ENCODE measurements at places on chromosomes 7 and 10. TPM values are rescaled to one million over a fixed set of nuclear protein-coding genes. Genes with fewer than 3 reads are reported as not detected.

The MOGAT3 gene
- total RNA-seq, result not detected

The MOSPD3 gene
- total RNA-seq, result 10.5 TPM

The PRKG1 gene
- not detected for total RNA-seq

The SORBS1 gene
- 0.42 TPM for total RNA-seq

The ZPBP gene
- not detected for total RNA-seq

The SLC25A13 gene
- total RNA-seq, result 29.1 TPM

The LRWD1 gene
- total RNA-seq, result 28.8 TPM

The LRRD1 gene
- total RNA-seq, result not detected

The IDI1 gene
- total RNA-seq, result 79.8 TPM

GRCh38 chr10:13106387-13107045, 6.6 kb downstream of the OPTN start:
- no peak overlapping the region for H3K4me3 ChIP-seq
- no peaks in the 10 kb centered on the region for H3K27me3 ChIP-seq
- H3K36me3 ChIP-seq, result peaks cover 39% of the 10 kb centered on the region
- no peak overlapping the region for H3K27ac ChIP-seq

- H3K4me3 ChIP-seq, result no peak overlapping the region
- H3K4me1 ChIP-seq, result peaks cover 6% of the 10 kb centered on the region
- no peak overlapping the region for H3K27ac ChIP-seq
- peaks cover 56% of the 10 kb centered on the region for H3K36me3 ChIP-seq
- DNase-seq, result no peak
- no peaks in the 10 kb centered on the region for H3K27me3 ChIP-seq
Observed at GRCh38 chr7:151366166-151366879, 24.7 kb downstream of the NUB1 start.

DNA sequence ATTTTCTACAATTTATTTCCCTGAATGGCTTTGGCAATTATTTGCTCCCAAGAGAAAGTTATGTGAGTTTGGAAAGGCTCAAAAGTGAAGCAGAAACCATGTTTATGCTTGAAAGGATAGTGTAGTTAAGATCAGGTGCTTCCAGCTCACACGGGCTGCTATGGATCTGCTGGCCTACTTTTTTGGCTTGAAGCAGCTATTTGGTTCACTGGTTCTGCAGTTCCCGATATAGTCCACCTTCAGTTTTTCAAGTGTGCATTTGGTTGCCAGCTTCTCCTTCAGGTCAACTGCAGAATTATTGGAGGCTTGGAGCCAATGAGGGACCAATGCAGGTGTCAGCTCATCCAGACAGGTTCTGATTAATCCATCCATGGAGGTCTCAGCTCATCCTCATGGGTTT, 484.3 kb upstream of the SEMA3A start:
- no peak overlapping the region for H3K27ac ChIP-seq
- no peak for DNase-seq
- no peaks in the 10 kb centered on the region for H3K27me3 ChIP-seq
- H3K36me3 ChIP-seq, result no peaks in the 10 kb centered on the region
- H3K4me3 ChIP-seq, result no peak overlapping the region
- no peaks in the 10 kb centered on the region for H3K4me1 ChIP-seq

- H3K27ac ChIP-seq, result no peak overlapping the region
- H3K27me3 ChIP-seq, result peaks cover 67% of the 10 kb centered on the region
- DNase-seq, result no peak
Observed at GRCh38 chr10:112960151-112960681, 10.2 kb downstream of the TCF7L2 start.

DNA sequence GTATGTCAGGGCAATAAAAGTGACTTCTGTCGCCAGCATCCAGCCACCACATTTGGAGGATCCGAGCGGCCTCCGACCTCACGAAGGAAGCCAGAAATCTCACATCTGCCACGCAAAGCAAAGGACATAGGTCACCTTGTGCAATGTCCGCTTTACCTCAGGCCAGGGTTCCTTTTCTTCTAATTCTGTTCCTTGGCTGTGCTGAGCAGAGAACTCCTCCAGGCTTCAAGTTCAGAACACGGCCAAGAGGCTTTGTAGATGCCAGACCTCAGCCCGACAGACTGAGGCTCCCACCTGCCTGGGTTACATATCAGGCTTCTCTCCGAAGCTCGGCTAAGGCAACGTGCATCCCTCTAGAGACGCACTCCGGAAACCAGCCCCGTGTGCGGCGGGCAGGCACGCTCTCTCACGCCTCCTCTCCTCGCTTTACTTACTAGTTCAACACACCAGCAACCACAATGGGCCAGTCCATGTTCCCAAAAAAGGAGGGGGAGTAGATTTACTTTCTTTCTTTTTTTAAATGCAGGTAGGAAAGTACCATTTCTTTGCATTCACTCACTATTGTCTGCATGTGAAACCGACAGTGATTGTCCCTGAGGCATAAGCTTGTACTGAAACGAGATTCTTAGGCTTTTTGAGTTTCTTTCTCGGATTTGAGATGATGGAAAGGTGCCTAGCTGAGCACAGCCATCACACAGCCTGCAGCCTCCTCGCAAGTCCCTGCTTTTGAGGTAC, 122.4 kb upstream of the AFAP1L2 start:
- no peaks in the 10 kb centered on the region for H3K27me3 ChIP-seq
- H3K36me3 ChIP-seq, result peaks cover 10% of the 10 kb centered on the region
- peak overlapping the region; percentile 95 for H3K4me3 ChIP-seq

DNA sequence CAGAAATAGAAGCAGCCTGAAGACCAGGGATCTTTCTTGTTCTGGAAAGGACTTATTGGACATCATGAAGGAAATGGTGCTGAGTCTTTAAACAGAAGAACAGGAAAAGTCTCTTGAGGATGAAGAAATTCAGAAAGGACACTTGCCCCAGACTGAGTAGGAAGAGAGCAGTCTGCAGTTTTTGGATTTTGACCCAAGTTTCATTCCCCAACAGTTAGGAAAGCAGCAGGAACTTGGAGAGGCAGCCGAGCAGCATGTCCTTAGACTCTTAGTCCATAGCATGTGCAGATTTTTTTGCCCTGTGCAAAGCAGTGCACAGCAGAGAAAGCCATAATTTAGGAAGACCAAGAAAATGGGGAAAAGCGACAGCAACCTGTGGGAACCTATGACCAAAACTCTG, 927.2 kb upstream of the AUTS2 start:
- H3K27ac ChIP-seq, result no peak overlapping the region
- no peaks in the 10 kb centered on the region for H3K36me3 ChIP-seq
- no peaks in the 10 kb centered on the region for H3K4me1 ChIP-seq
- no peak overlapping the region for H3K4me3 ChIP-seq
- no peak for DNase-seq

DNA sequence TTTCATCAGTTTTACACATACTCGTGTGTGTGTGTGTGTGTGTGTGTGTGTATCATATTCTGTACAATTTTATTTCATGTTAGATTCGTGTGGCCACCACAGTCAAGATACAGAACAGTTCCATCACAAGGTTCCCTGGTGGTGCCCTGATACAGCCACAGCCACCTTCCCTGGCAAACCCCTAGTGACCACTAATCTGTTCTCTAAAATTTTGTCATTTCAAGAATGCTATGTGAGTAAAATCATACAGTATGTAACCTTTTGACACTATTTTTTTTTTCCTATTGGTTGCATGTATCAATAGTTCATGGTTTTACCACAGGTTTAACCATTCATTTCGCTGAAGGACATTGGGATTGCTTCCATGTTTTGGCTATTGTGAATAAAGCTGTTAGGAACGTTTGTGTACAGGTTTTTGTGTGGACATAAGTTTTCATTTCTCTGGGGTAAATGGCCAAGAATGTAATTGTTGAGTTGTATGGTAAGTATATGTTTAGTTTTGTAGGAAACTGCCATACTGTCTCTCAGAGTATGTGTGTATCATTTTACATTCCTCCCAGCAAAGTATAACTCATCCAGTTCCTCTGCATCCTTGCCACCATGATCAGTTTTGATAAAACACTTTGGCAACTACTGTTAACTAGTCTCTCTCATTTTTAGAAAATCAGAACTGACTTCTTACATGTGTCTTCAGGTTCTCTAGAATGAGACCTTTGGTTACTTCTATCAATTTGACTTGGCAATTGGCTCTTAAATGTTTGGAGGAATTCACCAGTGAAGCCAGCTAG, 20.6 kb downstream of the KLHDC10 start:
- H3K27ac ChIP-seq, result peak overlapping the region; percentile 89
- H3K27me3 ChIP-seq, result no peaks in the 10 kb centered on the region
- no peak overlapping the region for H3K4me3 ChIP-seq
- DNase-seq, result no peak
- peaks cover 37% of the 10 kb centered on the region for H3K4me1 ChIP-seq
- H3K36me3 ChIP-seq, result peaks cover 5% of the 10 kb centered on the region

GRCh38 chr10:24351961-24352360, 143.0 kb downstream of the KIAA1217 start:
- no peaks in the 10 kb centered on the region for H3K27me3 ChIP-seq
- no peaks in the 10 kb centered on the region for H3K36me3 ChIP-seq
- no peak overlapping the region for H3K4me3 ChIP-seq
- DNase-seq, result no peak

GRCh38 chr10:130495891-130496636, 359.9 kb downstream of the GLRX3 start:
- no peaks in the 10 kb centered on the region for H3K27me3 ChIP-seq
- no peaks in the 10 kb centered on the region for H3K36me3 ChIP-seq
- no peak for DNase-seq
- H3K4me3 ChIP-seq, result no peak overlapping the region
- H3K4me1 ChIP-seq, result no peaks in the 10 kb centered on the region

DNA sequence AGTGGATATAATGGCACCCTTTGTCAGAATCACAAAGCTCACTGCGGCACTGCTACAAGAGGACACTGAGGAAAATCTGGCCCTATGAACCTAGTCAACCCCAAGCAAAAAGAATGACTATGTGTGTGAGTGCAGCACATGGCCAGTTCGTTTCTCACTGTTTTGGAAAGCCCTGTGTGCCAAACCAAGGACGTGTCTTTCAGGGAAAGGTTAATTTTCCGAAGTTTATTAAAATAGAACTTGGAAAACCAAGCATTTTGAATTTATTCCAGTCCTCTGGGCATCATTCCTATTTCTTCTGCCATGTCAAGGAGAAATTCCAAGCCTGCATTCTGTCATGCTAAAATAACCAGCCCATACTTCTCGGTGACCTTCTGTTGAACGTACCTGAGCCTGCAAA, 471.8 kb downstream of the PLXDC2 start:
- H3K27ac ChIP-seq, result no peak overlapping the region
- H3K4me1 ChIP-seq, result no peaks in the 10 kb centered on the region
- DNase-seq, result no peak

All from activated B cell treated with CpG ODN at 0.5 μM for 24 hours (primary cell).